Sigmoid colon (tissue), 7 donors: ENCODE measurements at places on chromosomes 11 and 22. TPM values are rescaled to one million over a fixed set of nuclear protein-coding genes. Genes with fewer than 3 reads are reported as not detected.
A peak's percentile ranks its signal among the peaks of the same experiment; 100 is the strongest.

- H3K27ac ChIP-seq = no peak overlapping the region
- H3K27me3 ChIP-seq = no peaks in the 10 kb centered on the region
- no peaks in the 10 kb centered on the region for H3K36me3 ChIP-seq
- peaks cover 10% of the 10 kb centered on the region for H3K4me1 ChIP-seq
These were observed 594 bp upstream of the POU2AF1 start for GRCh38 chr11:111379602-111380136.

- no peak overlapping the region for H3K27ac ChIP-seq
- no peaks in the 10 kb centered on the region for H3K27me3 ChIP-seq
- H3K36me3 ChIP-seq = no peaks in the 10 kb centered on the region
- DNase-seq = no peak
These were observed 47.3 kb upstream of the SLC5A1 start for GRCh38 chr22:31995807-31996206.

DNA sequence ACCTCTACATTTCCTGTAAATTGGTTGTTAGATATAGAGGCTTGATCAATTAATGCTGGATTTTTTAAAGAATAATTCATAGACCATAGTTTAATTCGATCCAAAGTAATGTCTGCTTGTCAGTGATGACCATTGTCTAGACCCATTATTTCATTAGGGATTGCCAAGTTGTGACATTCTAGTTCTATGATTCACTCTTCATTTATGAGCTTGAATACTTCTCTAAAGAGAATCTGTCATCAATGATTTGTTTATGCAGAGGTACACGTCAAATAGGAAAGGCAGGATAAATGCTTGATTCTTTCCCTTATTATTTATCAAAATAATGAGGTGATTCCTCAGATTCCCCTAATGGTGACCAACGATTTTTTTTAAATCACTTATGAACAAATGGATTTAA lies 24.0 kb upstream of the ROBO3 start:
- no peaks in the 10 kb centered on the region for H3K36me3 ChIP-seq
- H3K4me3 ChIP-seq = no peak overlapping the region
- H3K27me3 ChIP-seq = peaks cover 47% of the 10 kb centered on the region
- no peak for DNase-seq
- H3K27ac ChIP-seq = no peak overlapping the region
- H3K4me1 ChIP-seq = peaks cover 26% of the 10 kb centered on the region

- peaks cover 4% of the 10 kb centered on the region for H3K4me1 ChIP-seq
- DNase-seq = no peak
- H3K27ac ChIP-seq = no peak overlapping the region
- H3K4me3 ChIP-seq = no peak overlapping the region
- no peaks in the 10 kb centered on the region for H3K36me3 ChIP-seq
These were observed 5.5 kb downstream of the CST6 start for GRCh38 chr11:66017321-66017720.

- no peaks in the 10 kb centered on the region for H3K36me3 ChIP-seq
- H3K4me3 ChIP-seq = no peak overlapping the region
- no peak overlapping the region for H3K27ac ChIP-seq
- no peaks in the 10 kb centered on the region for H3K4me1 ChIP-seq
- no peak for DNase-seq
These were observed 113.1 kb upstream of the HSD17B12 start for GRCh38 chr11:43567396-43567975.

- DNase-seq = no peak
- H3K36me3 ChIP-seq = no peaks in the 10 kb centered on the region
- no peaks in the 10 kb centered on the region for H3K4me1 ChIP-seq
- peaks cover 25% of the 10 kb centered on the region for H3K27me3 ChIP-seq
- no peak overlapping the region for H3K27ac ChIP-seq
- peak overlapping the region; percentile 18 for H3K4me3 ChIP-seq
These were observed 15.7 kb upstream of the CYTH4 start for GRCh38 chr22:37266581-37267134.

DNA sequence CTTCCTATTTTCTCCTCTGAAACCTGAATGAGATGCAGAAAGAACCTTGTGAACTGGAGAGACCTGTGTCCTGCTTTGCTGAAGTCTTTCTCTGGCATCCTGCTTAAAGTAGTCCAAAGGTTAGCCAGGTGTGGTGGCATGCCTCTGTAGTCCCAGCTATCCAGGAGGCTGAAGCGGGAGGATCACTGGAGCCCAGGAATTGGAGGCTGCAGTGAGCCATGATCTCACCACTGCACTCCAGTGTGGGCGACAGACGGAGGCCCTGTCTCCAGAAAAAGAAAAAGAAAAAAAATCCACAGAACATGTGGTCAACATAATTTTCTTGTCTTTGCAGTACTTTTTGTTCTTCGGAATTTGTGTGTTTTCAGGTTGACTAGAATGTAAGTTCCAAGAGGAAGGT lies 2.3 kb upstream of the KREMEN1 start:
- H3K27ac ChIP-seq = no peak overlapping the region
- no peaks in the 10 kb centered on the region for H3K27me3 ChIP-seq
- DNase-seq = no peak
- peaks cover 31% of the 10 kb centered on the region for H3K4me1 ChIP-seq
- H3K36me3 ChIP-seq = no peaks in the 10 kb centered on the region
- no peak overlapping the region for H3K4me3 ChIP-seq

DNA sequence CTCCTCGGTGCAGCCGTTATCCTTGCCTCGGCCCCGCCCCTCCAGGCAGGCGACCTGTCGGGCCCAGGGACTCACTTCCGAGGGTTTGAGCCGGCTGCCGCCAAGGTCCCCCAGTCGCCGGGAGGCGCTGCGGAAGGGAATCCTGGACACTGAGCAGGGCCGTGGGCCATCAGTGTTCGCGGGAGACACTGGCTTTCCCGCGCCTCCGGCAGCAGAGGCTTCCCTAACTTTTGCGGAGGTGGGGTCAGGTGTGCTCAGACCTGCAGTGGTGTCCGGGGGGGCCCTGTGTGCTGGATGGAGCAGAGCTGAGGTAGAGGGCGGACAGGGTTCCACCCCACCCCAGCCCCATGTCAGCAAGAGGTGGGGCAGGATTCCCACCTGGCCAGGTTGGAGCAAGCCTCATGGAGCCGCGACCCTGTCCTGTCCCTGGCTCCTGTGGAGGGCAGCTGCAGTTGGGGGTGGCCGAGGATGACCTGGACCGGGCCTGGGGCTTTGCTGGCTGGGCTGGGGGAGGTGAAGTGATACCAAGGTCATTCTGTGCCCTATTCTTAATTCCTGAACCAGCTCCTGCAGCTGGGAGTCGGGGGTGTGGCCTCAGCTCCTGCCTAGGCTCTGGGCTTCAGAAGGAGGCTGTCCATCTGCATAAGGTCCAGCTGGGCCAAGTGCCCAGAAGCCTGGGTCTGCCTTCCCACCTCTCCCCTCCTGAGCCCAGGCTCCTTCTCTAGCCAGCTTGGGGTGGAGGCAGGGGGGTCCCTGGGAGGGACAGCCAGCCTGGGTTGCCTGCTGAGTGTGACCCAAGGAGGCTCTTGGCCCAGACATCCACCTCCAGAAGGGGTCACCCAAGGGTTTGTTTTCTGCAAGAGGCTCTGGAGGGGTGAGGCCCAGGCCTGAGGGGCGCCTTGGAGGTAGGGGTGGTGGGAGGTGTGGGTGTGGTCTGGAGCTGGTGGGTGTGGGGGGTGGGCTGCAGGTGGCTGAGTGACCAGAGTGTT lies 8.4 kb downstream of the TSPAN4 start:
- H3K36me3 ChIP-seq = no peaks in the 10 kb centered on the region
- DNase-seq = no peak
- H3K4me3 ChIP-seq = no peak overlapping the region

DNA sequence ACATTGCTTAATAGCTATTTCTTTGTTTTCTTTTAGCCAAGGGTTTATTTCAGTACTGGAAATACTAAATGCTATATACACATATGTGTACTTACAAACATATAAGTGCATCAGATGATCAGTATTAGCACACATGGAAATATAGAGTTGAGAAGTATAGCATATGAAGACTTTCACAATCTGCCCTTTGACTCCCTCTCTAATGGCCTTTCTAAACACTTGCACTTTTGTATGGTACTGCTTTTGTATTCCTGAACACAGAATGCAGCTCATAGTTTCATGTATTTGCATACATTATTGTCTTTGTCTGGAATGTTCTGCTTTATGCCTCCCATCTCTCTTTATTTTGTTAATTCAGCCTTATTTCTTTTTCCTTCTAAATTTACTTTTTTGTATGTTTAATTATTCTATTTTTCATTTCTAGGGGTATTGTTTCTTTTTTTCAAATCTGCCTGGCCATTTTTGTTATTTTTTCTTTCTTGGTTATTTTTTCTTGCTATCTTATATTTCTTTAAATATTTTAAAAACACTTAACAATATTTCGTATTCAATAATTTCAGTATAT lies 28.8 kb downstream of the ACER3 start:
- H3K4me1 ChIP-seq = no peaks in the 10 kb centered on the region
- H3K27ac ChIP-seq = no peak overlapping the region
- H3K36me3 ChIP-seq = no peaks in the 10 kb centered on the region
- no peak overlapping the region for H3K4me3 ChIP-seq
- H3K27me3 ChIP-seq = no peaks in the 10 kb centered on the region

- no peaks in the 10 kb centered on the region for H3K4me1 ChIP-seq
- DNase-seq = no peak
- H3K27me3 ChIP-seq = no peaks in the 10 kb centered on the region
- no peak overlapping the region for H3K4me3 ChIP-seq
These were observed 11.3 kb downstream of the PTPN5 start for GRCh38 chr11:18780329-18780728.

GRCh38 chr22:50444663-50445062 lies 30.2 kb downstream of the SBF1 start:
- H3K4me1 ChIP-seq = peaks cover 12% of the 10 kb centered on the region
- peak overlapping the region; percentile 37 for H3K27ac ChIP-seq
- H3K36me3 ChIP-seq = peaks cover 70% of the 10 kb centered on the region
- no peak for DNase-seq

GRCh38 chr22:37267135-37267587 lies 15.1 kb upstream of the CYTH4 start:
- H3K27me3 ChIP-seq = peaks cover 14% of the 10 kb centered on the region
- H3K4me1 ChIP-seq = no peaks in the 10 kb centered on the region
- H3K27ac ChIP-seq = peak overlapping the region; percentile 46

DNA sequence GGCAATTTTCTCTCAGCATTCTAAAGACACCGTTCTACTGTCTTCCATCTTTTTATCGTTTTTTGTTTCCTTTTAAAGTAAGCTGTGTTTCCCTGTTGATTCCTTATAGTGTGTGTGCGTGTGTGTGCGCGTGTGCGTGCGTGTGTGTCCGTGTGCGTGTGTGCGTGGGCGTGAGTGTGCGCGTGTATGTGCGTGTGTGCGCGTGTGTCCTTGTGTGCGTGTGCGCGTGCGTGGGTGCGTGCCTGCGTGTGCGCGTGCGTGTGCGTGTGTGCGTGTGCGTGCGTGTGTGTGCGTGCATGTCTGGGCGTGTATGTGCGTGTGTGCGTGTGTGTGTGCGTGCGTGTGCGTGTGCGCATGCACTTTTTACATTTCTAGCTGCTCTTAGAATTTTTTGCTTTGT lies 1033.7 kb downstream of the BRD1 start:
- no peaks in the 10 kb centered on the region for H3K36me3 ChIP-seq
- H3K4me1 ChIP-seq = no peaks in the 10 kb centered on the region
- DNase-seq = no peak
- no peak overlapping the region for H3K27ac ChIP-seq
- no peaks in the 10 kb centered on the region for H3K27me3 ChIP-seq

- no peaks in the 10 kb centered on the region for H3K36me3 ChIP-seq
- no peaks in the 10 kb centered on the region for H3K4me1 ChIP-seq
- no peak overlapping the region for H3K4me3 ChIP-seq
- DNase-seq = no peak
These were observed 247.8 kb upstream of the ZC3H12C start for GRCh38 chr11:109845437-109845836.

DNA sequence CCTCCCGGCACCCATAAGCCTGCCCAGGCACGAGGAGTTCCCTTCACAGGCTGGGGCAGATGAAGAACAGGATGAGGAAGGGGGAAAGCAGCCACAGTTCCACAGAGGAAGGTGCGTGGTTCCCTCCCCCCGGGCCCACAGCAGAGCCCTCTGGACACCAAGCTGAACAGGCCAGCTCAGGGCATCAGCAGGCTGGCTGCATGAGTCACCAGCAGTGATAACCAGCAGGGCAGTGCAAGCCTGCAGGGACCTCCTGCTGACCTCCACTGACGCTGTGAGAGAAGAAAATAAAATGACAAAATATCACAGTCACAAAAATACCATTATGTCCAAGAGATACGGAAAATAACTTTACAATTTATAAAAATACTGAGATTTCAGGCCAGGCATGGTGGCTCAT lies 11.5 kb downstream of the RTL6 start:
- no peaks in the 10 kb centered on the region for H3K36me3 ChIP-seq
- no peaks in the 10 kb centered on the region for H3K27me3 ChIP-seq
- no peak overlapping the region for H3K27ac ChIP-seq
- H3K4me1 ChIP-seq = no peaks in the 10 kb centered on the region

DNA sequence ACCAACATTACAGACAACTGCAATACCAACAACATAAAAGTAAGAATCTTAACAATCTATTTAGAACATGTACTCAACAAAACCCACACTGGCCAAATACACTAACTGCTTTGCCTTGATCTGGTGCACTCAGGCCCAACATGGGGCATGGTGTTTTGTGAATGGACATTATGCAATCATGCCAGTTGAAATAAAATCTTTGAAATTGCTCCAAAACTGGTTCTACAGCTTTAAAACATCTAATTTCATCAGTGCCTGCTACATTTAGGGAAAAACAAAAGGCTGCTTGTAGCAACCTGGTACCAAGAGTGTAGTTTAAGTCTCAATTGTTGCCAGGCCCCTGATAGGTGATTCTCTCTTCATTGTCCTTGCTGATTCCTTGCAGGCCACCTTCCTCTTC lies 3.3 kb upstream of the CTR9 start:
- H3K4me3 ChIP-seq = no peak overlapping the region
- no peak for DNase-seq
- H3K27ac ChIP-seq = no peak overlapping the region
- H3K4me1 ChIP-seq = peaks cover 13% of the 10 kb centered on the region

DNA sequence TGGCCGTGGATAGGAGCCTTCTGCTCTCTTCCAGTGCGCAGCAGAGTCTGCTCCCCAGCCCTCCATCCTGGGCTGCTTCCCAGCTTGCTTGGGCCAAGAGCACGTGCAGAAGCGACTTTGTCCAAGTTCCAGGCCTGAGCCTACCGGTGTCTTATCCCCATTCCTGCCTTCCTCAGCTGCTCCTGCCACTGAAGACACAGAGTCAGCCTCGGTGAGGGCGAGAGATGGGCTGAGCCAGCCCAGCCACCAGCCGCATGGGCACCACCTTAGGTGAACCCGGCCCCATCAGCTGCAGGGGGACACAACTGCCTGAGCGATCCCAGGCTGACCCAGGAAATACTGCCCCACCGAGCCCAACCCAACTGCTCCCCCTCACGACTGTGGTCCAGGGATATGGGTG lies 847.8 kb downstream of the TBC1D22A start:
- no peaks in the 10 kb centered on the region for H3K4me1 ChIP-seq
- H3K27me3 ChIP-seq = peaks cover 17% of the 10 kb centered on the region
- no peak overlapping the region for H3K27ac ChIP-seq
- no peak for DNase-seq
- H3K36me3 ChIP-seq = no peaks in the 10 kb centered on the region
- no peak overlapping the region for H3K4me3 ChIP-seq

The GNAZ gene
- 0.46 TPM for polyA plus RNA-seq

The CABP4 gene
- polyA plus RNA-seq = 0.60 TPM

The CECR2 gene
- 0.60 TPM for polyA plus RNA-seq

The DLG2 gene
- polyA plus RNA-seq = not detected

The CREB3L1 gene
- 63.1 TPM for polyA plus RNA-seq

The NCF4 gene
- 28.0 TPM for polyA plus RNA-seq
